ENCODE measurements at places on chromosomes 16 and 17. TPM values are rescaled to one million over a fixed set of nuclear protein-coding genes. Genes with fewer than 3 reads are reported as not detected.

The AANAT gene
- polyA plus RNA-seq, result 0.18 TPM

The RUNDC3A gene
- polyA plus RNA-seq, result 1.9 TPM

The TBX6 gene
- 1.8 TPM for polyA plus RNA-seq

The FBXO39 gene
- polyA plus RNA-seq, result 0.52 TPM

The TNS4 gene
- polyA plus RNA-seq, result 0.03 TPM

The PRR35 gene
- polyA plus RNA-seq, result not detected

The TBC1D3 gene
- polyA plus RNA-seq, result not detected

The LPO gene
- 0.14 TPM for polyA plus RNA-seq

The GP1BA gene
- 3.3 TPM for polyA plus RNA-seq

The CHD9NB gene
- 7.2 TPM for polyA plus RNA-seq

The TGFB1I1 gene
- polyA plus RNA-seq, result 85.3 TPM

The CACNG5 gene
- not detected for polyA plus RNA-seq

The BCAR1 gene
- polyA plus RNA-seq, result 39.6 TPM

The ABAT gene
- 38.6 TPM for polyA plus RNA-seq

The NR1D1 gene
- polyA plus RNA-seq, result 3.8 TPM

The CES4A gene
- 10.0 TPM for polyA plus RNA-seq

The TEKT5 gene
- polyA plus RNA-seq, result 0.65 TPM

The GUCY2D gene
- 0.13 TPM for polyA plus RNA-seq

The PRDM7 gene
- polyA plus RNA-seq, result 0.90 TPM

The KRT25 gene
- polyA plus RNA-seq, result not detected

The CD300LB gene
- polyA plus RNA-seq, result 0.24 TPM

The DBF4B gene
- 18.8 TPM for polyA plus RNA-seq

The SLX1B gene
- 19.9 TPM for polyA plus RNA-seq

The PRSS53 gene
- 0.96 TPM for polyA plus RNA-seq

The ZNF319 gene
- polyA plus RNA-seq, result 11.4 TPM

The UMOD gene
- 0.11 TPM for polyA plus RNA-seq

The RAB26 gene
- 1.8 TPM for polyA plus RNA-seq

The ERN2 gene
- 0.17 TPM for polyA plus RNA-seq

The MARCHF10 gene
- polyA plus RNA-seq, result 2.3 TPM

The CBX8 gene
- 7.7 TPM for polyA plus RNA-seq

The AGRP gene
- 0.37 TPM for polyA plus RNA-seq

The TPSG1 gene
- polyA plus RNA-seq, result not detected

The OR4D1 gene
- not detected for polyA plus RNA-seq

The LGALS9B gene
- not detected for polyA plus RNA-seq

The MYH11 gene
- polyA plus RNA-seq, result 208 TPM

The PPY gene
- polyA plus RNA-seq, result 4.9 TPM

The TMED6 gene
- polyA plus RNA-seq, result 5.0 TPM

The TP53TG3C gene
- polyA plus RNA-seq, result not detected

The CPPED1 gene
- 9.6 TPM for polyA plus RNA-seq

The ULK2 gene
- polyA plus RNA-seq, result 28.3 TPM

The TEX14 gene
- 1.4 TPM for polyA plus RNA-seq

The CACNA1H gene
- polyA plus RNA-seq, result 7.3 TPM

The NT5M gene
- polyA plus RNA-seq, result 4.4 TPM

The ITGAL gene
- polyA plus RNA-seq, result 5.3 TPM

The LCMT1 gene
- polyA plus RNA-seq, result 49.7 TPM

The GRN gene
- 199 TPM for polyA plus RNA-seq

The NOS2 gene
- 2.2 TPM for polyA plus RNA-seq

The HP gene
- polyA plus RNA-seq, result 0.46 TPM

The PRSS33 gene
- polyA plus RNA-seq, result 0.15 TPM

The ZG16B gene
- polyA plus RNA-seq, result 0.45 TPM

The SCARF1 gene
- 20.4 TPM for polyA plus RNA-seq

The KCTD19 gene
- polyA plus RNA-seq, result 13.1 TPM

The VMO1 gene
- polyA plus RNA-seq, result 0.36 TPM

The CCDC200 gene
- 20.2 TPM for polyA plus RNA-seq
